Stimulated activated CD8-positive, alpha-beta memory T cell treated with anti-CD3 and anti-CD28 coated beads, Interleukin-4, amount 100 ng/mL, for 1 hour (primary cell): ENCODE measurements at places on chromosomes 7 and 10.

GRCh38 chr7:20786779-20787659 is at the start of gene SP8:
SP8 (minus strand) TSS chr7:20786886; CDS start chr7:20786798, 88 bp downstream.
- DNase-seq: no peak

DNA sequence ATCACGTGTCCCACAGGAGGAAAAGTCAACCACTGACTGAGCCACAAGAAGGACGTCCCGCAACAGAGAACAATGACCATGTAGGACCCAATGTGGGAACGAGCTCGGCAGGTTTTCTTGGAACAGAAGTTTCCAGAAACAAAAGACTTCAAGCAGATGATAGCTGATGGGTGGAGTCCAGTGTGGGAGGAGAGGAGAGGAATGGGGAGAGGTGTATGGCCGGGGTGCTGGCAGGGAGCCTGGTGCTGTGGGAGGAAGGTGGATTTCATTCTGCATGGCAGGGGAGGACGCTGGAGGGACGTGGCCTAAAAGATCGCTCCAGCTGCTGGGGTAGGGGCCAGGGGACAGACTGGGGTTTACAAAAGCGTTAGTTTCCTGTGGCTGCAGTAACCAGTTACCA is 48.5 kb upstream of the LMTK2 start:
- no peak for DNase-seq

DNA sequence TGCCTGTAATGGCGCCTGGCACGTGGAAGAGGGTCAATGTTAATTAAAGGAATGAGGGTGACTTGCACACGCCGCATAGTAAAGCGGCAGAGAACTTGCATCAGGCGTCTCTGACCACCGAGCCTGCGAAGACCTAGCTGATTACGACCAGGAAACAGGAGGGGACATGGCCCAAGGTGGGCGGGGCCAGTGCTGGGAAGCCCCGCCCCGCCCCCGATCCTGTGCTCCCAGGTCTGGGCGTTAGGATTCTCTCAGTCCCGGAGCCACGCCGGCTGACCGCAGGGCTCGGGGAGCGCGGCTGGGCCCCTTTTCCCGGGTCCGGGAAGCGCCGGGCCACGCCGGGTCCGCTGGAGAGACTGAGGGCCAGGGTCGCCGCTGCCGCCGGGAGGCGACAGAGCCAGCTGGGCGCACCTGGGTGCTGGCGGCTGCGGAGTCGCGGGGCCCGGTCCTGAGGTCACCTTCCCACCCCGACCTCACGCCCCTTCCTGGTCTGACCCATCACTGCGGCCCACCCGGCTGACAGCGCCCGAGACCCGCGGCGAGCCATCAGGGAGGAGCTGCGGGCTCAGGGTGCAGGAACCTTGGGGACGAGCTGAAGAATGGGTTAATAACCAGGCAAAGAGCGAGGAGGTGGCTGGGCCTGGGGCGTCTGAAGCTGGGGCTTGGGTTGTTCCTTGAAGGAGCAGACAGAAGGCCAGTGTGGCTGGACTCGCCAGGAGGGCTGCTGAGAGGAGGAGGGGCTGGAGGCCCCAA is 23.0 kb upstream of the GRID1 start:
- DNase-seq: no peak

GRCh38 chr10:100824886-100825285 is 79.5 kb downstream of the PAX2 start:
- DNase-seq: no peak

GRCh38 chr10:75541411-75541810 is 110.0 kb downstream of the LRMDA start:
- DNase-seq: no peak

DNA sequence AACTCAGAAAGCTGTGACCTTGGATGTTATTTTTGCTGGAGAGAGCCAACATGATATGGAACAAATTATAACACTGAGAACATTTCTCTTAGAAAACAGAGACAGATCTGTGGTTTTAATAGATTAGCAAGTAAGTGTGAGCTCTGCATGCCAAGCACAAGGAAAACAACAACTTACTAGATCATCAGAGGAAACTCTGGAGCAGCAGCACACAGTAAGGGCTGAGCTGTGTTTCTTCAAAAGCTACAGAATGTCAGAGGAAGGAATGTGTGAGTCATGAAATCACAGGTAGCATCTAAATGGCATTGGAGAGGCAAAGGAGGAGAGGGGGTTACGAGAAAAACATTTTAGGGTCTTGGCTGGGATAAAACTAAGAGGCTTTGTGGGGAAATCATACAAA is 283.4 kb upstream of the FZD8 start:
- DNase-seq: no peak

GRCh38 chr7:134612197-134612596 is 34.5 kb upstream of the BPGM start:
- DNase-seq: no peak

GRCh38 chr10:101752241-101752640 is 23.7 kb downstream of the FGF8 start:
- no peak for DNase-seq

DNA sequence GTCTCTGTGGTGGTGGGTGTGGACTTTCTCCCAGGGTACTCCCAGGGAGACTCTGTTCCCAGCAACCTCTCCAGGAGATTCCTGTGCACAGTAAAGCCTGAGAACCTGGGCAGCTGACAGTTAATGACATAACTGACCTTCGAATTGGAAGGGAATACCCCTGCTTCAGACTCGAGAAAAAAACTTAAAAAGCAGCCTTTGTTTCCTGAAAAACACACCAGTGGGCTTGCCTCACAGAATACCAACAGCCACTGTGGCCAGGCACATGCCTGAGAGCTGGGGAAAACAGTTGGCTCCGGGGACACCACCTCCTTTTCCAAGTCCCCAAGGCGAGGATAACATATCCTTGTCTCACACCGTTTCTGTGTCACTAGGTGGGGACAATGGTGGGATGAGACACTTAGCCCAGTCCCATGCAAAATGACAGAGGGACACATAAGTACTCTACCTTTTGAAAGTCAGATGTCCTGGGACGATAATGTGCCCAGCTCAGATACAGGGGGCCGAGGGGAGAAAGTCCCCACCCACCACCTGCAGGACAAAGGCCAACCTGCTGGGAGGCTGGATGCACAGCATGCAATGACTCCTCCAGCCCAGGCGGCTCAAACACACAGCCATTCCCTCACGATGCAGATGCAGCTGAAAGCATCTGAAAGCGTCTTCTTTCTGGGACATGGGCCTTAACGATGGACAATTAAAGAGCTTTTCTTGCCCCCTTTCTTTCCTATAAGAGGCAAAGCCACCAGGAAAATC is 65.6 kb downstream of the HIPK2 start:
- no peak for DNase-seq

DNA sequence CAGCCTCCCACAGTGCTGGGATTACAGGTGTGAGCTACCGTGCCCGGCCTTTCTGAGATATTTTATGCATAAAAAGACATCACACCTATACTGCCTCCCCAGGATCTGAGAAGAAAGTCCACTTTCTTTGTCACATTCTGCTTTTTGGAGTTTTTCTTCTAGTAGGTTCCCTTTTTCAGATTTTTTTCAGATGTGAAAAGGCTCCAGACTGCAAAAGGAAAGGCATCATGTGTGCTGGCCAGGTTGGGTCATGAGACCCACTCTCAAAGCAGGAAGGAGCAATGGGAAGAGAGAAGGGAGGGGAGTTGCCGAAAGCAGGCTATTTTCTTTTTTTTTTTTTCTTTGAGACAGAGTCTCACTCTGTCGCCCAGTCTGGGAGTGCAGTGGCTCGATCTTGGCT is 10.8 kb downstream of the BLVRA start:
- DNase-seq: no peak

DNA sequence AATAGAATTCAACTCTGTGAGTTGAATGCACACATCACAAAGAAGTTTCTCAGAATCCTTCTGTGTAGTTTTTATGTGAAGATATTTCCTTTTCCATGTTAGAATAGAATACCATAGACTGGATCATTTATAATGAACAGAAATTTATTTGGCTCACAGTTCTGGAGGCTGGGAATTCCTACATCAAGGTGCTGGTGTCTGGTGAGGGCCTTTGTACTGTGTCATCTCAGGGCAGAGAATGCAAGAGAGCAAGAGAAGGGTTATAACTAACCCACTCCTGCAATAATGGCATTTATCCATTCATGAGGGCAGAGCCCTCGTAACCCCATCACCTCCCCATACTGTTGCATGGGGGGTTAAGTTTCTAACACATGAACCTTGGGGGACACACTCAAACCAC is 18.4 kb upstream of the DIP2C start:
- DNase-seq: no peak

GRCh38 chr10:115129752-115130151 is 36.6 kb downstream of the ATRNL1 start:
- no peak for DNase-seq

GRCh38 chr7:92205987-92206386 is 27.0 kb upstream of the LRRD1 start:
- no peak for DNase-seq

DNA sequence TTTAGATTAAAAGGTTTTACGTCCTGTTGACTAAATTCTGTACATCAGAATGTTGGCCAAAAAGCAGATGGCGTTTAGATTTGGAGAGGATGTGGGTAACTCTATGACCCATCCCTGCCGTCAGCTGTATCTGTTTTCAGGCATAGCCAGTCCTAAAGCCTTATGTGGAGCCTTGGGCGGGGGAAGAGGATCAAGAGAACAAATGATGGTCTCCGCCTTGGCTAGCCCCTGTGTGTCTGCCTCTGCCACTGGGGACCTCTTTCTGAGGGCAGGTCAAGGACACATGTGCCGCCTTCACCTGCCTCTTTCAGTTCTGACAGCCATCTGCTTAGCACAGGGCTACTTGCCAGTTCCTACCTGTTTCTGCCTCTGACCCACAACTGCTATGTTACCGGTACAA is 24.1 kb downstream of the PDSS1 start:
- DNase-seq: no peak

DNA sequence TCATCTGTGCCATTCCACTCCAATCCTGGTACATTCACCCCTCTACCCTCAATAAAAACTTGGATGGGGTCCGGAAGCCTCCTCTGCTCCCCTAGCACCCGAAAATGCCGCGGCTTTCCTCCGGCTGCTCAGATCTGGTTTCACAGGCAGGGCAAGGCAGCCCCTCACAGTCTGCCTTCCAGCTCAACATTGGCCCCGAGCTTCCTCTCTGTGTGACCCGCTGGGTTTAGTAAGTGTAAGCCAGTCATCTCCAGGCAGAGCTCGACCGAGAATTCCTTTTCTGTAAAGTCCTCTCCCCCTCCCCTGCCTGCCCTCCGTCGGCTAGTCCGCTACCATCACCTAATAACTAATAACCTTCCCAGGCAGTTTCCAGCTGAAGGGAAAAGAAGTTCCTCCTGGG is 3.4 kb downstream of the INHBA start:
- DNase-seq: no peak
